ENCODE measurements at places on chromosomes 7 and 10.

DNA sequence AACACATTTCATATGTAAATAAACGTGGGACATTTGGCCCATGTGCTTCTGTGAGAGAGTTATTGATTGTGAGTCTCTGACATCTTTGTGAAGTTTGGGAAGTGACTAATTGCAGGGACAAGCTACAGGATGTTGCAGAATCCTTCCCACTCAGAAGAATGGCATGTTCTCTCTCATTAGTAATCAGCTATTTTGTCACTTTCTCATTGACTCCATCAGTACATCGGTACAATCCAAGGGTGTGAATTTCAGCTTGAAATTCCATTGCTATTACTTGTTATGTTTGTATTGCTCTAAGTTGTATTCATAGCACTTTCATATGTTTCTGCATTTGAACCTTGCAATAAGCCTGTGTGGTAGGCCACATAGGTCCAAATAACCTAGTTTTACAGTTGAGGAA is 100.0 kb upstream of the KCNMA1 start:
- no peak for DNase-seq

- DNase-seq, result no peak
Measured at GRCh38 chr7:156560075-156560474, 80.5 kb upstream of the RNF32 start.

GRCh38 chr7:37245590-37245989 is 203.1 kb downstream of the ELMO1 start:
- DNase-seq, result no peak

- no peak for DNase-seq
Measured at GRCh38 chr10:92218569-92218968, 72.3 kb downstream of the CPEB3 start.

DNA sequence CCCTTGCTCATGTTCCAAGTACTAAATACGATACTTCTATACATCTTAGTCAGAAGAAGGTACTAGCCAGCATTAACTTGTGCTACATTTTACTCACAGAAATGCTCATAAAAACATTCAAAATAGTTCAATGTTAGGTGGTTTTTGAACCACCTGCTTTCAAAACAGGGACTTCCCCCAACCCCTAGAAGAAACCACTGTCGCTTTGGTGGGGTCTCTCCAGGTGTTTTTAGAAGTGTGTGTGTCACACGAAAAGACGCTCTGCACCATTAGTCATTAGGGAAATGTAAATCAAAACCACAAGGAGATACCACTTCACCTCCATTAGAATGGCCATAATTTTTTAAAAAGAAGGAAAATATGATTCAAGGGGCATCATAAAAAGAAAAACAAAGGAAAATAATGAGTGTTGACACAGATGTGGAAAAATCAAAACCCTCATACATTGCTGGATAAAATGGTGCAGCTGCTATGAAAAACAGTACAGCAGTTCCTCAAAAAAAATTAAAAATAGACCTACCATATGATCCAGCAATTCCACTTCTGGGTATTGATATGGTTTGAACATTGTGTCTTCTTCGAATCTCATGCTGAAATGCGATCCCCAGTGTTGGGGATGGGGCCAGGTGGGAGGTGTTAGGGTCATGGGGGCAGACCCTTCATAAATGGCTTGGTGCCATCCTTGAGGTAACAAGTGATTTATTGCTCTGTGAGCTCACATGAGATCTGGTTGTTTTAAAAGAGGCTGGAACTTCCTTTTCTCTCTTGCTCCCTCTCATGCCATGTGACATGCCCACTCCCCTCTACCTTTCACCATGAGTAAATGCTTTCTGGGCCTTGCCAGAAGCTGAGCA is 74.2 kb downstream of the MALSU1 start:
- DNase-seq, result peak; percentile 28

- no peak for DNase-seq
Measured at GRCh38 chr7:39838326-39838725, 111.7 kb upstream of the CDK13 start.

GRCh38 chr7:51060536-51060935 is 256.1 kb downstream of the COBL start:
- no peak for DNase-seq

- no peak for DNase-seq
Measured at GRCh38 chr7:14196555-14196954, 207.1 kb upstream of the ETV1 start.

- DNase-seq, result no peak
Measured at GRCh38 chr7:90773269-90773668, 177.1 kb downstream of the CDK14 start.

GRCh38 chr10:114485696-114486400 is 81.5 kb upstream of the AFAP1L2 start:
- DNase-seq, result no peak
